ENCODE measurements at places on chromosomes 7 and 10. TPM values are rescaled to one million over a fixed set of nuclear protein-coding genes. Genes with fewer than 3 reads are reported as not detected.

VIPR2 gene
- polyA plus RNA-seq: 3.7 TPM

SFRP4 gene
- polyA plus RNA-seq: 2.3 TPM

BEND7 gene
- 37.2 TPM for polyA plus RNA-seq

- no peak for DNase-seq
Observed at GRCh38 chr10:16360425-16360824, 76.4 kb upstream of the PTER start.

DNA sequence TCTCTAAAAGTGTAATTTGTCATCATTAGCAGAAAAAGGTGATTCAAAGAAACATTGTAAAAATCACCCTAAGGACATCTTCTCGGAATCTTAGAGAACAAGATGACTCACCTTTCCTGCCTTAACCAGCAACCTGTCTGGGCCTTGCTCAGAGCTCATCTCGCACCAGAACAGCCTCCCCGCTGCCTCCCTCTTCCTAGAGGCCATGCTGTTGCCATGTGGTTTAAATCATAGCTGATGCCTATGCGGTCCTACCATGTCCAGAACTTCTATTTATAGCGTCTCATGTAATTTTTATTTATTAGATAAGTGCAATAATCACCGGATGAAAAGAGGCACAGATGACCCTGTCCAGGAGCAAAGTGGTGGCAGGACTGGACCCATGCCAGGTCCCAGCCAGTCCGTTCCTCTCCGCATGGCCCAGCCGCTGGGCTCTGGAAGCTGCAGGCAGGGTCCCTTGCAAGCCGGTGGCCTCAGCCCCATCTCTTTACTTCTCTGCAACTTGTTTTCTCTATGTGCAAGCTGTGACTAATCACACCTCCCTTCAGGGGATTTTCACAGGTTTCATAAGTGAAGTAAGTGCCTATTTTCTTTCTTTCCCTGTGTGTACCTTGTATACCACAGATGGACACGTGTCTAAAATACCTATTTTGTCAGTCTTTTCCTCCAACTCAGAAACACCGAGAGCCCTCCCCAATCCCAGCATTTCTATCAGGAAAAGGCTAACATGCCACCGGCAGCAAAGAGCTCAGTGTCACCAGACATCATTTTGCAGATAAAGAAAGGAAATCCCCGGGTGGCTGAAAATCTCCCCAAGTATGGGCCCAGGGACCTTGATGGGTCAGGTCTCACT, 27.1 kb downstream of the KLF6 start:
- no peak for DNase-seq

DNA sequence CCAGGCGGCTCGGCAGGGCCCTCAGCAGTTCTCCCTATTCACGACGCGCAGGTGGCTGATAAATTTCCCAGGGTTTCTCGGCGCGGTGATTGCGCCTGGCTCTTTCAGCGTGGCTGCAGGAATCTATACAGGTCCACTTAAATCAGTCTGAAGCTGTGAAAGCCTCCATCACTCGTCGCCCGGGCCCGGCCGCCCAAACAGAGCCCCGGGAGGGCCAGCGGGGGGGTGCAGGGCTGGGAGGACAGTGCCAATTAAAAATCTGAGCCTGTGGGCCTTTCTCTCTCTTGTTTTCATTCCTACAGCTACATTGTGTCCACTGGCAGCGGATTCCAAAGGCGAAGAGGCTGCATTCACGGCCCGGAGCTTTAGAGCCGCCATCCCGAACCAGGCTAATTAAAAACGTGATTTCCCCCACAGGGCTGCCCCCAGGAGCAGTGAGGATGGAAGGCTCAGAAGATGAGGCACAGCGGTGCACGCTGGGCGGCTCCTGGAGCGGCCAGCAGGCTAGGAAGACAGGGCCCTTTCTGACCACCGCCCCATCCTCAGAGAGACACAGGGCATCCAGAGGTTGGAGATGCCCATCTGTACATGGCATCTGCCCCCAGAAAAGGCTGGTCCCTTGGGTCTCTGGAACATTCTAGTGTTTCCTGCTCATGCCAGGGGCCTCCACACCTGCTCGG, 100.7 kb downstream of the FAM53B start:
- no peak for DNase-seq

GRCh38 chr7:140873434-140873833, 51.3 kb downstream of the BRAF start:
- no peak for DNase-seq

DNA sequence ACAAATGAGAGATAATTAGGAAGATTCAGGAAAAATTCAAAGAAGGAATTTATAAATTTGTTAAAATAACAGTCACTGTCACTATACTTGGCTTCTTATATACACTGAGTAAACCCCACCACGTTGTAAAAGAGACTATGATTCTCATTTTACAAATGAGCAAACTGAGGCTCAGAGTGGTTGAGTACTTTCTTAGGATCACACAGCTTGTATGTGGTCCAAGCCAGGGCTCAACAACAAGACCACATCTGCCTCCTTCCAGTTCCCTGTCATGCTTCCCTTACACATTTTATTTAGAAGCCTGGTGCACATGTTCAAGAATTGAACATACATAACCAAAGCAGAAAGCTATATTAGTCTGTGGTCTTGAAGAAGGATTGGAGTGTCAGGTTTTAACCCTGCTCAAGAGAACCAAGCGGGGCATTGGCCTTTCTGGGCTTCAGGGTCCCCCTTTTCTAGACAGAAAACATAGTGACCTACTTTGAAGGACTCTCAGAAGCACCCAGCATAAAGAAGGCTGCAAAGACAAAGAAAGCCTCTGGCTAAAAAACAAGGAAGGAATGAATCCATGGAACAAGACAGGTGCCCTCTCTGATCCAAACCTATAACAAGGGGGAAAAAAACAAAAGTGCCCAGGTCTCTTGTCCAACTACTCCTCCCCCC, 846 bp downstream of the MRLN start:
- DNase-seq: no peak

DNA sequence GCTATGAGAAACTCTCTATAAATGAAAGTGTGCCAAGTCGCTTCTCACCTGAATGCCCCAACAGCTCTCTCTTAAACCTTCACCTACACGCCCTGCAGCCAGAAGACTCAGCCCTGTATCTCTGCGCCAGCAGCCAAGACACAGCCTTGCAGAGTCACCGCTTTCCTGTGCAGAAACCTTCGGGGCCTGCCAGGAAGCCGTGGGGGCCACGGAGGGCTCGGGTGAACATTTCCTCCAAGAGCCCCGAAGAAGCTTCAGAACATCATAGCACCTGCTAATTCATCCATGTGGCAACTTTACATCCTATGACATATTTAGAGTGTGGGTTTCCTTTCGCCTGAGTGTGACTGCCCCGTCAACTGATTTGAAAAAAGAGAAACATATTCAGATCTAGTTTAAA, 55.7 kb upstream of the PRSS58 start:
- no peak for DNase-seq

- DNase-seq: no peak
Observed at GRCh38 chr10:34760606-34761005, 54.5 kb downstream of the PARD3 start.
